Umbilical cord (tissue), 2 donors: ENCODE measurements at places on chromosomes 5 and 9. TPM values are rescaled to one million over a fixed set of nuclear protein-coding genes. Genes with fewer than 3 reads are reported as not detected.

C5orf58 gene
- total RNA-seq, result 1.7 TPM

EIF4EBP3 gene
- not detected for total RNA-seq

CERCAM gene
- 105 TPM for total RNA-seq

SPATA31C1 gene
- total RNA-seq, result 1.2 TPM

- no peak for DNase-seq
These were observed 4.9 kb upstream of the IFNB1 start for GRCh38 chr9:21082671-21083070.

DNA sequence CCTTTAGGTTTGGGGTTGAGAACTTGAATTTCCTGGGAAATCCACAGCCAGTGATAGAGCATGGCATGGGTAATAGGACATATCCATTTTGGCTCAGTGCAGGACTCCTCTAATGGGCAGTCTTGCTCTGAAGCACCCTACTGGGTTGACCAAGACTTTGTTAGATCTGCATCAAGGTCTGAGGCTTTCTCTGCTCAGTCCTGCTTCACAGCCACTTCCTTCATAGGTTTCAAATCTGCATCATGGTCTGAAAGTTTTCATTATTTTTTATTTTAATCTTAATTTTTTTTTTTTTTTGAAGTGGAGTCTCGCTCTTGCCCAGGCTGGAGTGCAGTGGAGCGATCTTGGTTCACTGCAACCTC is 36.5 kb downstream of the KIF2A start:
- DNase-seq, result no peak

DNA sequence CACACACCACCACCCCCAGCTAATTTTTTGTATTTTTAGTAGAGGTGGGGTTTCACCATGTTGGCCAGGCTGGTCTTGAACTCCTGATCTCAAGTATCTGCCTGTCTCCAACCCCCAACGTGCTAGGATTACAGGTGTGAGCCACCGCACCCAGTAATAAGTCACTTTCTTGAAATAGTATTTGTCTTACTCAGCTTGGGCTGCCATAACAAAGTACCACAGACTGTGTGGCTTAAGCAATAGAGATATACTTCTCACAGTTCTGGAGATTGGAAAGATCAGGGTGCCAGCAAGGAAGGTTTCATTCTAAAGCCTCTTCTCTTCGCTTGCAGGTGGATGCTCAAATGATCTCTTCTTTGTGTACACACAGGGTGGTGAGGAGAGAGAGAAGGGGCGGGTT is 99.8 kb downstream of the ARRDC3 start:
- DNase-seq, result no peak

- no peak for DNase-seq
These were observed 93.1 kb upstream of the ACO1 start for GRCh38 chr9:32291370-32291769.

GRCh38 chr5:99019812-99020697 is 91.2 kb upstream of the CHD1 start:
- DNase-seq, result peak; percentile 82

DNA sequence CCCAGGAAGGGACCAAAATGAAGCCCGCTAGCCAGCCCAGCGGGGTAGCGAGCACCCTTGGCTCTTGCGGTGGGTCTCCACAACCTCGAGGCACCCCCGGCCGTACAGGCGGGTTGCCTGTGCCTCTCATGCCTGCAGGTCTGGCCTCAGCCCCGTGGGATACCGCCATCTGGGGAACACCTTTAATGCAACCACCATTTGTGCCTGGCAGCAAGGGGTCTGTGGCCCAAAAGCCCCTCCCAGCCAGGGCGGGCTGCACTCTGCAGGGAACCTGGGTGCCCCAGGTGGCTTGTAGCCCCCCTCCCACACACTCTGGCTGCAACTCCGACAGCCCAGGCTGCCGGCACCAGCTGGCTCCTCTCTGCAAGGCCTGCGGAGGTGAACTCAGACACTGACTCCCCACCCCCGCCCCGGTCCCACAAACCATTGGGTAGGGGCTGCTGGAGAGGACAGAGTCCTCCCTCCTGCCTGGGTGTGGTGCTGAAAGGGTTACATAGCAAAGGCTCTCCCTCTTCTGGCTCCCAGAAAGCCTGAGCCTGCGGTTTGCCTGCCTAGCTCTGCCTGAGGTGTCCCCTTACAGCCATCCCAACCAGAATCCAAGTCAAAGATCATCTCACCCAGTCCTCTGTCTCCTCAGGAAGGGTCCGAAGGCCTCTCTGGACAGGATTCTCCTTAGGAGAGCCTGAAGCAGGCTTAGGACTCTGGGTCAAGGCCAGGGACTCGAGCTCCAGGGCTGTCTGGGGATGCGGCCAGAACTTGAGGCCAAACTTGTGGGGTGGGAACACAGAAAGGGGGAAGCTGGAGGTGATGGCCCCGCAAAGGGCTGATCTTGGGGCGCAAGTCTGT is 109.4 kb downstream of the PSD2 start:
- peak; percentile 54 for DNase-seq

GRCh38 chr5:31193591-31194467 is at the start of gene CDH6:
CDH6 (plus strand) TSS chr5:31193686; CDS start chr5:31267474, 73,788 bp downstream.
- DNase-seq, result peak; percentile 48

- DNase-seq, result no peak
These were observed 435.3 kb upstream of the TNC start for GRCh38 chr9:115553060-115553773.

GRCh38 chr5:139690064-139690802 is 42.1 kb downstream of the CXXC5 start:
- peak; percentile 80 for DNase-seq

- DNase-seq, result no peak
These were observed 6.0 kb downstream of the UBE2QL1 start for GRCh38 chr5:6454628-6455053.

- peak; percentile 40 for DNase-seq
These were observed 15.6 kb upstream of the CLK4 start for GRCh38 chr5:178642351-178642909.
